Stomach (tissue), 19 donors: ENCODE measurements at places on chromosomes 5 and 9. TPM values are rescaled to one million over a fixed set of nuclear protein-coding genes. Genes with fewer than 3 reads are reported as not detected.
A peak's percentile ranks its signal among the peaks of the same experiment; 100 is the strongest.

DNA sequence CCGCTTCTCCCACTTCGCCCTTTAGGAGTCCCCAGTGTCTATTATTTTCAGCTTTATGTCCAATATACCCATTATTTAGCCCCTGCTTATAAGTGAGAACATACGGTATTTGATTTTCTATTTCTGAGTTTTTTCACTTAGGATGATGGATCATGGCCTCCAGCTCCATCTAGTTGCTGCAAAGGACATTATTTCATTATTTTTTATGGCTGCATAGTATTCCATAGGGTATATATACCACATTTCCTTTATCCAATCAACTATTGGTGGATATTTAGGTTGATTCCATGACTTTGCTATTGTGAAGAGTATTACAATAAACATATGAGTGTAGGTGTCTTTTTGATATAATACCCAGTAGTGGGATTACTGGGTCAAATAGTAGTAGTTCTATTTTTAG lies 162.9 kb downstream of the FER start:
- no peak overlapping the region for H3K27ac ChIP-seq
- H3K4me1 ChIP-seq: no peaks in the 10 kb centered on the region
- H3K27me3 ChIP-seq: no peaks in the 10 kb centered on the region

- peaks cover 64% of the 10 kb centered on the region for H3K4me1 ChIP-seq
- no peaks in the 10 kb centered on the region for H3K27me3 ChIP-seq
- H3K36me3 ChIP-seq: no peaks in the 10 kb centered on the region
- no peak overlapping the region for H3K27ac ChIP-seq
- peak; percentile 57 for DNase-seq
- no peak overlapping the region for H3K4me3 ChIP-seq
Observed at GRCh38 chr9:121636341-121636865, 15.0 kb upstream of the DAB2IP start.

- peaks cover 15% of the 10 kb centered on the region for H3K4me1 ChIP-seq
- H3K27me3 ChIP-seq: peaks cover 29% of the 10 kb centered on the region
- H3K27ac ChIP-seq: no peak overlapping the region
Observed at GRCh38 chr5:174732036-174733020, 7.9 kb downstream of the MSX2 start.

DNA sequence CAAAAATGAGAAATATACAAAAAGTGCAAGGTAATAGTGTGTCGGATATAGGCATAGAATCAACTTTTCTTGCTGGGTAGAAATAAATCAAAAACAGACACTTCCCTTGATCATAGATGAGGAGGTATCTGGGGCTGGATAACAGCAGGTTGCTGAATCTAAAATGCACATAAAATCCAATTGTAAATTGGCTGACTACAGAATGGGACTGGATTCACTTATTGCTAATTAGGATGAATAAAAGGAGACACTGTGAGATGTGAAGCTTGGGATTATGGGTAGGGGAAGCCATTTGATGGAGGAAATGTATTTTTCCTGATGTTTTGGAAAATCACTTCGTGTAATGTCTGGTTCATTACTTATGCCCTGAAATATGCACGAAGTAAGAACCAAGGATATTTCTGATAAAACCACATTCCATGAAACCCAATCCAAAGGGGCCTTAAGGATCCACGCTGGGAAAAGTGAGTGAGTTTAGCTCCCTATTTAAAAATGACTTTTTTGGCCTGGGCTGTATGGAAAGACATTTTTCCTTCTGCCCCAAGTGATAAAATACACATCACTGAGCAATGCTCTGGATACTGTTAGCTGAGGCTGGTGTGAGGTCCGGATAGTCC lies 136.1 kb downstream of the MARCHF11 start:
- no peak overlapping the region for H3K4me3 ChIP-seq
- H3K27me3 ChIP-seq: no peaks in the 10 kb centered on the region
- H3K36me3 ChIP-seq: no peaks in the 10 kb centered on the region
- no peaks in the 10 kb centered on the region for H3K4me1 ChIP-seq
- no peak for DNase-seq
- no peak overlapping the region for H3K27ac ChIP-seq

LCN15 gene
- not detected for total RNA-seq

- no peak overlapping the region for H3K27ac ChIP-seq
- DNase-seq: no peak
- H3K4me3 ChIP-seq: no peak overlapping the region
- H3K36me3 ChIP-seq: no peaks in the 10 kb centered on the region
- no peaks in the 10 kb centered on the region for H3K27me3 ChIP-seq
Observed at GRCh38 chr9:102550266-102550665, 444.9 kb upstream of the CYLC2 start.

ARID3C gene
- not detected for total RNA-seq

DNA sequence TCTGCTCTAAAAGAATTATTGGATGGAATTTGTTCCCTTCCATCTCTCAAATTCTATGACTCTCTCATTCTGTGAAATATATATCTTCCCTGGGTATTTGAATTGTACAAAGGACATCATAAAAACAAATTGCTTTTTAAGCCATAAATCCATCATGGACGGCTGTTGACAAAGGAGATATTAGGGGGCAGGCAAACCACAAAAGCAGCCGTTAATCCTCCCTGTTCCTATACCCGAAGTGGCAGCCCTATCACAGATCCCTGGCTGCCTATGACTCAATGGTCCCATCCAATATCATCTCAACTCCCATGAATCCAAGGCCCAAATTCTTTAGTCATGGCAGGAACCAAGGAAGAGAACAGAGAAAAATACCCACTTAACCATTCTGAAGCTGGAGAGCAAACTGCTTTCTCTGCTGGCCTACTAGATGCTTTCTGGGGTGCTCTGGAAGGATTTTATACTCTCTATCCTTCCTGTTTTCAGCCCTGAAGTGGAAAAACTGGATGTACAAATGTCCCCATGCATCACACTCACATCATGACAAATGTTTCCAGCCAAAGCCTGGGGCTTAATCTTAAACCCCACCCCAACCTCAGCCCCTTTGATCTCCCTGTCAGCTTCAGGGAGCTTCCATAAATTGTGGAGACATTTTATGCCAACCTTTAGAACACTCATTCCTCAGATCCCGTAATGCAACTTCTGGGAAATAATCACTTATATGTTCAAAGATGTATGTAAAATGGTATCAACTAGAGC lies 59.5 kb downstream of the FAM114A2 start:
- no peaks in the 10 kb centered on the region for H3K27me3 ChIP-seq
- H3K4me3 ChIP-seq: no peak overlapping the region
- DNase-seq: no peak
- H3K36me3 ChIP-seq: no peaks in the 10 kb centered on the region

DNA sequence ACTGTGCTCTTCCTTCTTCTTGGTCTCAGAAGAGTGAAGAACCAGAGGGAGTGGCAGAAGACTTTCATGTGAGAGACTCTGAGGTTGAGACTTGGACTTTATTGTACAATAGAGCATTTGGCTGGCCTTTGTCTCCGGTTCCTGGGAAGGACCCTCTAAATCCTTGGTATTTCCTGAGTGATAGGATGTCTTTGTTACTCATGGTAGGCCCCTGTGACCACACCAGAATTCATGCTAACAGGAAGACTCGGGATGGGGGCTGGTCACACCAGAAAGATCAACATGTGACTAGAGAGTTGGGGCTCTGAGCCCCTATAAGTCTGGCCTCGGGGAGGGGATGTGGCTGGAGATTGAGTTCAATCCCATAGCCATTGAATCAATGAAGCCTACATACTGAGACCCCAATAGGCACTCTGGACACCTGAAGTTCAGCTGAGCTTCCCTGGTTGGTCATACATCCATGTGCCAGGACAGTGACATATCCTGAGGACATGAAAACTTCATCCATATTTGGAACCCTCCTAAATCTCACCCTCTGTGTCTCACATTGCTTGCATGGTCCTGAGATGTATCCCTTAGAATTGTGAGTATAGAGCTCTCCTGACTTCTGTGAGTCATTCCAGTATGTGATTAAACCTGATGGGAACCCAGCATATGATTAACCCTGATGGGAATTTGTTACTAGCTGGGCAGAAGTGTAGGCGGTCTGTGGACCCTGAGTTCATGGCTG lies 201.7 kb downstream of the GADD45G start:
- no peaks in the 10 kb centered on the region for H3K27me3 ChIP-seq
- DNase-seq: no peak
- no peak overlapping the region for H3K27ac ChIP-seq
- no peaks in the 10 kb centered on the region for H3K4me1 ChIP-seq
- no peaks in the 10 kb centered on the region for H3K36me3 ChIP-seq

GAS1 gene
- total RNA-seq: 103 TPM

BTNL8 gene
- 10.9 TPM for total RNA-seq
